BJ (cell line): ENCODE measurements at places on chromosomes 7 and 10. TPM values are rescaled to one million over a fixed set of nuclear protein-coding genes. Genes with fewer than 3 reads are reported as not detected.

- no peak for DNase-seq
Observed at GRCh38 chr7:81608748-81609382, 161.0 kb downstream of the HGF start.

DNA sequence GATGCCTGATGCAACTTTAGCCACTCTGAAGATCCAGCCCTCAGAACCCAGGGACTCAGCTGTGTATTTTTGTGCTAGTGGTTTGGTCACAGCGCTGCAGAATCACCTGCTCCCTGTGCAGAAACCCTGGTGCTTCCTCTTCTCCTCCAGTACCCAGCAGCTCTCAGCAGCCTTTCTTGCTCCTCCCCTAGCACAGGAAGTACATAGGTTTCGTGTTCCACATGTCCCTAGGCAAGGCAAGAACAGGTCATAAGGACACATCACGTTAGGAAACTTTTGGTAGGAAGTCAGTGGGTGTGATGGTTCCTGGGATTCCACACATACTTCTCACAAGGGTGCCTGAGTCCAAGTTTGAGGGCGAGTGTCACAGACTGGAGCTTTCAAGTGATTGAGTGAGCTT, 167.9 kb upstream of the PRSS1 start:
- no peak for DNase-seq

DNA sequence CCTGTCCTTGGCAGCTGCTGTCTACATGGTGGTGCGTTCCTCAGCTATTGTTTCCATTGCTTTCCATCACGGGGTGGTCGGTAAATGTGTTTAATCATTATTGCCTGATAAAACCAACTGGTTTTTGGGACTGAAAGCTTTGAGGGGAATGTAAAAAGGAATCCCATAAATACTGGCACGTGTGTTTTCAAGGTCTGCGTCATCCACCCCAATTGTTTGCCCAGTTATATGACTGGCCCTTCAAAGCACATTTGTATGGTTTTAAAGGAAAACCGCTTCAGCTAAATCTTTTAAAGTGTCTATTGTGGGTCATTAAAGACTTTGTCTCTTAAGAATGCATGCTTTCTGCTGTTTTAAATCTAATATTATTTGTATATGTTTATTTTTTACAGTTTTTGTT, 65.0 kb downstream of the TRRAP start:
- no peak for DNase-seq

- DNase-seq, result no peak
Observed at GRCh38 chr7:22372863-22373262, 15.9 kb upstream of the RAPGEF5 start.

DNA sequence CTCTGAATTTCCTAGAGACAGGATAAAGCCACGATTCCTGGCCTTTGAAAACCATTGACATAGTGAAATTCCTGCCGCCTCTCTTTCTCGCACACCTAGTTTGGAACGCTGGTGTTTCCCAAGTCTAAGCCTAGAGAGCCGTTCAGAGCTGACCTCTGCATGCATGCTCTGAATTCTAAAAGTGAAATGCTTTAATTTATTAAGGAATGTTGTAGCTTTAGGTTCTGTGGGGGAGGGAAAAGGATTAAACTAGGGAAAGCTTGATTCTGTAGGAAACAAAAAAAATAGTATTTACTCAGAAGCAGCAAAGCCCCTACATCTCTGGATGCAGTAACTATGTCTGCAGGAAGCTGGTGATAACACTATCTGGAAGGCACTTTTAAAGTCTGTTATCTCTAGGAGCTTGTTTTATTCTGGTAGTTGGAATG, 27.3 kb downstream of the PFKP start:
- no peak for DNase-seq

DNA sequence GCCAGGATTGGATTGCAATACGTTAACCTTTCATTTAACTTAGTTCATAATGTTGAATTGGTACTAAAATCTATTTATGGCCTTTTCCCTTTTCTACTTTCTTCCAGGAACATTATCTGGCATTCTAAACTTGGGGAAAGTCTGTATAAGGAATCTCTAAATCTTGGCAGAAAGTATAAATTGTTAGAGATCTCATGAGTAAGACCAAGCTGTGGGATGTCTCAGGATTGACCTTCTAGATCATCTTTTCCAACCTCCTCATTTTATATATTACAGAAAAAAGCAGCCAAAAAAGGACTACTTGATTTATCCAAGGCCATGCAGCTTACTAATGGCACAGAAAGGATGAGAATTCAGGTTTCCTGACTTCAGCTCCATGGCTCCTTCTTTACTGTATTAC, 598.3 kb downstream of the INHBA start:
- no peak for DNase-seq

- peak; percentile 89 for DNase-seq
Observed at GRCh38 chr7:2248984-2249694, 7.1 kb downstream of the NUDT1 start.

ATG9B gene
- polyA plus RNA-seq, result 0.07 and 0.15 TPM in 2 replicates

CUL2 gene
- polyA plus RNA-seq, result 9.4 and 20.7 TPM in 2 replicates

CRYGN gene
- polyA plus RNA-seq, result 0.07 and 0.10 TPM in 2 replicates

CDNF gene
- polyA plus RNA-seq, result 1.0 and 1.1 TPM in 2 replicates
